ENCODE measurements at places on chromosomes 2 and 18.

DNA sequence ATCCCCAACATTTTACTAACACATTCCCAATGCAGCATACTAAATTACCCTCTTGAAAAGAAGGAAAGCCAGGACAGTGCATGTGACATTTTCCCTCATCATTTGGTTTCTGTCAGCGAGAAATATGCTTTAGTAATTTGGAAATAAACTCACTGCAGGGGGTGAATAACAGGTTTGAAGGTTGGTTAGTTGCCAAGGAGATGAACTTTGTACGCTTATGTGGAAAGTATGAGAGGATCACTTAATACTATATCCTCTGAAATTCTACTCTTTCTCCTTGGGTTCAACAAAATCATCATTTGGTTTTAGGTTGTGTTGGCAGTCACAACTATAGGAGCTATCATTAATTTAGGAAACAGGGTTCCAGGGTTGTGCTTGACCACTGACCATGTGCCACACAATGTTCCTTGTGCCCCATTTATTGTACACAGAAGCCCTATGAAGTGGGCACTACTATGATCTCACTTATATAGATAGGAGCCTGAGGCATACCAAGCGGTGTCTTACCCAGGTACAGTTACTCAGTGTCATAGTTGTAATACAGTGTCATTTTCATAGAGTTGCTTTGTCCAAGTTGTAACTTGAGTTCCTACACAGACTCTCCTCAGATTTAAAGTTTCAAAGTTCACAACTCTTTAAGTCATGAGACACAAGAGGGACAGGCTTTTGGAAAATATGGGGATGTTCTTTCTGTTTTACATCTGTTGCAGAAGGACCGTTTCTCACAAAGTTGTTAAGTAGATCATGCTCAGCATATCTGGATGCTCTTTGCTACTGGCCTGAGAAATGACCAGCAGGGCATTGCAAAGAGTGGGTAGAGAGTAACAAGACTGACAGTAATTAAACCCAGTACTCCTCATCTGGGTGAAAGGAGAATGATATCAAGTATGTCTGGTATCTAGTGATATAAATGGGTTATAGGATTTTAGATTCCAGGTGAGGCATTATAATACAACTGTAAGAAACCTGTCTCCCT lies 91.8 kb downstream of the MAP4K4 start:
- DNase-seq: peak; percentile 31

- no peak for DNase-seq
Observed at GRCh38 chr2:174590928-174591648, 6.5 kb downstream of the WIPF1 start.

DNA sequence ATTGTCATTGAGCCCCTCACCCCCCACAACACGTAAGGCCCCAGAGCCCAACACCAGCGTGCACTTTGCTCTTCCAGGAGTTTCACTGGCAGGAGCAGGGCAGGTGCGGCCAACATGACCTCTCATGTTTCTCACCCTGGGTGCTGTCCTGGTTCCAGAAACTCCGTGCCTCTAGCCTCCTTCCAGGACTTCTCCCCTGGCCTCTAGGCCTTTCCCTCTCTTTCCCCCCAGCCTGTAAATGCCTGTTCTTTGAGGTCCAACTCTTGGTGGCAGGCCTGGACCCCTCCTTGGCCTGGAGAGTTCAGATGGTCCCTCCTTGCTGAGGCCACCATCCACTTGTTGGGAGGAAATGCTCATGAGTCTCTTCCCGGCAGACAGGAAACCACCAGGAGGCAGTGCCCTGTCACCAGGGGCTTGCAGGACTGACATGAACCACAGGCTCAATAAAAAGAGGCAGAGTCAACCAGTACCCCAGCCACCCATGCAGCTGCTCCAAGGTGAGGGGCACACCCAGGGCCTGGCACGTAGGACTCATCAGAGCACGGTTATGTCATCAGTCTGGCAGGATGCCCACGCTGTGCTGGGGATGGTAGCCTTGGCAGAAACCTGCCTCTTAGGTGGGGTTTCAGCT lies 1.5 kb downstream of the MALL start:
- DNase-seq: no peak

DNA sequence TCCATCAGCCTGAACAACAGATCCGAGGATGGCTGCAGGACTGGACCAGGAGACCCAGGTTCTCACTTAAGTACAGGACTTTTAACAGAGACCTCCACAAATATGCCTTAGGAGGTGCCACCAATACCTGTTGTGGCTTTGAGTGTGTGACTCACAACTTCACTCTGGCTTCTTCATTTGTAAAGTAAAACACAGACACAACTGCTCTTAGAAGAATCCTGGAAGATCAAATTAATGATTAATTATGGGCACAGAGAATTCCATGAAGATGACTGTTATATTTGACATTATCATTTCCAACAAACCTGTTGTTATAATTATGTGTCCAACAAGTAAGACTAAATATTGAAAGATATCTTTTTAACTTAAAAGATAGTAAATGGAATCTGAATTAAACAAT lies 481.4 kb upstream of the KLHL29 start:
- no peak for DNase-seq

- DNase-seq: no peak
Observed at GRCh38 chr18:10530852-10531251, 5.0 kb downstream of the NAPG start.

GRCh38 chr2:239114616-239115265 lies 266.9 kb downstream of the TWIST2 start:
- DNase-seq: no peak

DNA sequence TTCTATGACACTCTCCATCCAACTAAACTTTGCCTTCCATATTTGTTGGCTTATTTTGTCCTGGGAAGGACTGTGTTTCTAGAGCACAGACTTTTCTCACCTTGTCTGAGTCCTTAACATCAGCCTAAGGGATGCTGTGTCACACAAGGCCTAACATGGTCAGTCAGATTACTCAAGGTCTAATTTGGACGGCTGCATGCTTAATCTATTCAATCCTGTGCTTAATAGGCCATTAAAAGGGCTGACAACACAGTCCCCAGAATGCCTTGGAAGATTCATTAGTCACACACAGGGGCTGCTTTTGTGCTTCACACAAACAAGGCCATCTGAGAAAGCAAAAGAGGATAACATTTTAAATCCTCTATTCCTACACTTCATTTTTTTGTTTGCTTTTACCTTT lies 84.0 kb downstream of the DYNAP start:
- DNase-seq: no peak

DNA sequence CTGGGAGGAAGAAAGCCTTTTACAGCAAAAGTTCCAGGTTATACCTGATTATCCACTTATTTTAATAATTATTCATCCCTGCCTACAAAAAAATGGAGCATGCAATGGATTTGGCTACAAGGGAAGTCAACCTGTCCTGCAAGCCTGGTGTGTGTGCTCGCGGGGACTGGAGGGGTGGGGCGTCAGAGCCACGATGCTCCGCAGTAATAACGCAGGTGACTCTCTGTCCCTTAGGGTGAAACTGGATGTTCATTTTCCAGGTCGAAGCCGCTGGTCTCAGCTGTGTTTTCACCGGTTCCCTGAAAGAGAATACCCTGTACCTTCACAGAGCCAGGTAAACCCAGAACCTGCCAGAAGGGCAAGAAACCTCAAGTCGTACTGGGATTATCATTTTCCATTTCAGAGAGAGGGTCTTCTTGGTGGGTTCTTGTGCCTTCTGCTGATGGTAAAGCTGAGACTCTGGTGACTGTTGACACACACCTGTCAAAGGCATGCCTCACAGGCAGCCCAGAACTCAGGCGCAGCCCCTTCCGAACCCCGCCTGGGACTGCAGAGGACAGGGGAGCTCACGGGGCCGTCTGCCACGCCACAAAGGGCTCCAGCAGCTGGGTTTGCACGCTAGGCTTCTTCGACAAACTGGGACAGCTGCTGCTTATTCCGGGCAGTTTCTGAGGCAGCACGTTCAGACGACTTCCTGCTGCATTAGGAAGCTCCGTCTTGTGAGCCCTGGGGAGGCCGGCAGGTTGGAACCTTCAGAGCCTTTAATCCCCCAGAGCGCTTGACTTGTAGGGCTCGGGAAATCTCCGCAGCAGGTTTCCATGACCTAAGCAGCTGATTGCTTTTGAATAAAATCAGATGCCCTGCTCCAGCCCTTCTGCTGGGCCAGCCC lies 58.6 kb downstream of the KCNG2 start:
- no peak for DNase-seq

- DNase-seq: no peak
Observed at GRCh38 chr2:136219341-136219740, 101.4 kb upstream of the CXCR4 start.

GRCh38 chr2:64613276-64613675 lies 40.4 kb downstream of the SERTAD2 start:
- no peak for DNase-seq

DNA sequence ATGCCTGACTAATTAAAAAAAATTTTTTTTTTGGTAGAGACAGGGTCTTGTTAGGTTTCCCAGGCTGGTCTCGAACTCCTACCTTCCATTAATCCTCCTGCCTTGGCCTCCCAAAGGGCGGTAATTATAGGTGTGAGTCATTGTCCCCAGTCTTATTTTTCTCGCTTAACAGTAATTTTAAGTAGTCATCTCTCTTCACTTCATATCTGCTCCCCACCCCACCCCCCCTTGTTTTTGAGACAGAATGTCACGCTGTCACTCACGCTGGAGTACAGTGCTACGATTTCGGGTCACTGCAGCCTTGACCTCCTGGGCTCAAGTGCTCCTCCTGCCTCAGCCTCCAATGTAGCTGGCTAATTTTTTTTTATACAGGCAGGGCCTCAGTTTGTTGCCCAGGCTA lies 27.7 kb downstream of the RAB10 start:
- no peak for DNase-seq

GRCh38 chr2:10941383-10941782 lies 29.6 kb downstream of the KCNF1 start:
- DNase-seq: no peak

- DNase-seq: no peak
Observed at GRCh38 chr2:217462121-217462520, 540.7 kb downstream of the TNS1 start.

DNA sequence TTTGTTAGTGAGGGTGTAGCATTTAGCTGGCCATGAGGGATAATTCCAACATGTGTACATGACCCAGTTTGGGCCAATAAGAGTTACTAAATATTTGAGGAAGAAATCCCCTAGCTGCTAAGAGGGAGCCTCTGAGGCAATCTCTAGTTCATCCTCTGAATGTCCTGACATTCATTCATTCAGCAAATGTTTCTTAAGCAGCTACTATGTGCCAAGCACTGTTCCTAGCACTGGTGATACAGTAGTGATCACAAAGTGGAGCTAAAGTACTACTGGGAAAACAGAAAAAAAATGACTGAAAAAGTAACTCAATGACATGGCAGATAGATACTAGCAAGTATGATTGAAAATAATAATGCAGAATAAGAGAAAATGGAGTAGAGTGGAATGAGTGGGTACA lies 79.8 kb upstream of the PID1 start:
- DNase-seq: no peak

DNA sequence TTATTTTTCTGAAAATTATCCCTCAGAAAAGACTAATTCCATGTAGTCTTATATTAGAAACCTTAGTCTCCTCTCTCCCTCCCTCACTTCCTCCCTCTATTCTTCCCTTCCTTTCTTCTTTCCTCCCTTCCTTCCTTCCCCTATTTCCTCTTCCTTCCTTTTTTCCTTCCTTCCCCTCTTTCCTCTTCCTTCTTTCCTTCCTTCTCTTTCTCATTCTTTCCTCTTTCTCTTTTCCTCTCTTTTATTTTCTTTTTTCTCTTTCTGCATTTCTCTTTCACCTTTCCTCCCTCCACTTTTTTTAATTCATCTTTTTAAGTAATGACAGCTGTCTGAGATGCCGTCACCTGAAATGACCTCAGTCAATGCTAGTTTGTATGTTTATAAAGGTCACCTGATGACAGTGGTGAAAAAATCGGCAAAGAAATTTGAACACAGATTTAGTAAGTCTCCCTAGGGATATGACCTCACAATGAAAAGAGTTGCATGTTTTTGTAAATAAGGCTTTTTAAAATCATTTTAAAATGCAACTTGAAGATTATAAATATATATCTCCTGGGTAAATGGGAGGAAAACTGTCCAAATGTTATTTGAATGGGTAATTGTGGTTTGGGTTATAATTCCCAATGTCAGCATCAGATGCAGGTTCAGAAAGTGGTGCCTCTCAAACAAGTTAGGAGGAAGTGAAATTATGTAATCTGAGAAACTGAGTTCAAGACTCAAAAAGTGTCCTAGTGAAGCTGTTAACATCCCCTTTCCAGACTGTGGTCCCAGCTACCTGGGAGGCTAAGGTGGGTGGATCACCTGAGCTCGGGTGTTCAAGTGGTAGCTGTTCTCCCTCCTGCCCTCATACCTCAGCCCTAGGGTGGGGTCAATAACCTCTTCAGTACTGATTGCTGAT lies 90.3 kb upstream of the ST3GAL5 start:
- DNase-seq: no peak

GRCh38 chr2:238700117-238700457 lies 147.8 kb upstream of the TWIST2 start:
- no peak for DNase-seq

DNA sequence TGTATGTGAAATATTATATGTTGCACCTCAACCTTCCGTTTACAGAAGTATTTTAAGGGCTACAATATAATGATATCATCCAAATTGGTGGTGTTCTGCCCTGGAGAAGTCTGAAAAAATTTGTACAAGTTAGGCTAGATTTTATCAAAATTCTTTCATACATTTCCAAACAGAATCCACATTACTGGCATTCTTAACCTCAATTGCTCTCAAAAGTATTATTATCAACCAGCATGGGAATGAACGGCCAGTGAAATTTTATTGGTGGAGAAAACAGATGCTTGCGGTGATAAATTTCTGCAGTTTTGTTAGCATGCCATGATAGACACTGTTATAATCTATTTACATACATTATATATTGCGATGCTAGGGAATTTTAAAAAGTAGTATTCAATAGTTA lies 88.3 kb upstream of the TFPI start:
- DNase-seq: no peak

DNA sequence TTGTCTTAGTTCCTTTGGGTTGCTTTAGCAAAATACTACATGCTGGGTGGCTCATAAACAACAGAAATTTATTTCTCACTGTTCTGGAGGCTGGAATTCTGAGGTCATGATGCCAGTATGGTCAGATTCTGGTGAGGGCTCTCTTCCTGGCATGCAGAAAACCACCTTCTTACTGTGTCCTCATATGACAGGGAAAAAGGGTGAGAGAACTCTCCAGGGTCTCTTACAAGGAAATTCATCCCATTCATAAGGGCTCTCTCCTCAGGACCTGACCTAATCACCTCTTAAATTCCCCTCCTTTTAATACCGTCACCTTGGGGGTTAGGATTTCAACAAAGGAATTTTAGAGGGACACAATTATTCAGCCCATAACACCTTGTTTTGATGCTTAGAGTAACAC lies 243.1 kb upstream of the TNP1 start:
- no peak for DNase-seq

Data from NCI-H2227 treated with DMSO at 0.1 percent for 48 hours (cell line).